ENCODE measurements at places on chromosomes 4 and X. TPM values are rescaled to one million over a fixed set of nuclear protein-coding genes. Genes with fewer than 3 reads are reported as not detected.

The BST1 gene
- total RNA-seq = 39.5 TPM

The SPANXN3 gene
- not detected for total RNA-seq

The ENPEP gene
- total RNA-seq = 2.1 TPM

The VSIG4 gene
- total RNA-seq = not detected

The CDKN2AIP gene
- total RNA-seq = 16.3 TPM

The ELMOD2 gene
- total RNA-seq = 26.5 TPM

The GPC4 gene
- total RNA-seq = 0.85 TPM
